Stimulated activated CD4-positive, alpha-beta T cell treated with anti-CD3 and anti-CD28 coated beads, Interleukin-1b, Interleukin-23, amount 100 ng/mL, for 1 hour (primary cell): ENCODE measurements at places on chromosomes 6 and 20.

DNA sequence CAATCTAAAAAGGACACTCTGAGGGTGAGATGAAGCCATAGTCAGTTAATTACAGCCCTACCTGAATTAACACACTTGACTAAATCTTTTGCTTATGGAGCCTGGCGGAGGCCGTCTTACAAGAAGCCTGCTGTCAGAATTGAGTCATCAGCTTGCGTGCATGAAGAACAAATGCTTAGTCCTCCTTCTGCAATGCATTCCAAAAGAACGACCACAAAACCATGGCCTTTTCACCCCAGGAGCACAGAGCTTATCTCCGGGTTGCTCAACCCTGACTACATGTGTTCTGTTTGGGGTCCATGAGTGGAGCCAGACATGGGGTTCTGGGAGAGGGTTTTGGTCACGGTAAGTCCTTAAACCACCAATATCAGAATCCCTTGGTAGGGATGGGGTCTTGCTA is 318.1 kb downstream of the CLIC5 start:
- no peak for DNase-seq

GRCh38 chr6:93412452-93412851 is 6.9 kb downstream of the EPHA7 start:
- DNase-seq, result no peak

- no peak for DNase-seq
Measured at GRCh38 chr20:61460261-61461052, 208.4 kb downstream of the CDH4 start.

DNA sequence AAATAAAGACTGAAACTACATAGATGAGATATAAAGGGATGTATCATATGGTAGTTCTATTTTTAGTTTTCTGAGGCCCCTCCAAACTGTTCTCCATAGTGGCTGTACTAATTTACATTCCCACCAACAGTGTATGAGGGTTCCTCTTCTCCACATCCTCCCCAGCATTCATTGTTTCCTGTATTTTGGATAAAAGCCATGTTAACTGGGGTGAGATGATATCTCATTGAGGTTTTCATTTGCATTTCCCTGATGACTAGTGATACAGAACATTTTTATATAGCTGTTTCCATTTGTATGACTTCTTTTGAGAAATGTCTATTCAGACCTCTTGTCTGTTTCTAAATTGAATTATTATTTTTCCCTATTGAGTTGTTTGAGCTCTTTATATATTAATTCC is 229.3 kb downstream of the RFPL4B start:
- no peak for DNase-seq

- DNase-seq, result no peak
Measured at GRCh38 chr20:31662372-31662854, 24.7 kb downstream of the COX4I2 start.

- no peak for DNase-seq
Measured at GRCh38 chr20:57522380-57523140, 2.4 kb downstream of the CTCFL start.

DNA sequence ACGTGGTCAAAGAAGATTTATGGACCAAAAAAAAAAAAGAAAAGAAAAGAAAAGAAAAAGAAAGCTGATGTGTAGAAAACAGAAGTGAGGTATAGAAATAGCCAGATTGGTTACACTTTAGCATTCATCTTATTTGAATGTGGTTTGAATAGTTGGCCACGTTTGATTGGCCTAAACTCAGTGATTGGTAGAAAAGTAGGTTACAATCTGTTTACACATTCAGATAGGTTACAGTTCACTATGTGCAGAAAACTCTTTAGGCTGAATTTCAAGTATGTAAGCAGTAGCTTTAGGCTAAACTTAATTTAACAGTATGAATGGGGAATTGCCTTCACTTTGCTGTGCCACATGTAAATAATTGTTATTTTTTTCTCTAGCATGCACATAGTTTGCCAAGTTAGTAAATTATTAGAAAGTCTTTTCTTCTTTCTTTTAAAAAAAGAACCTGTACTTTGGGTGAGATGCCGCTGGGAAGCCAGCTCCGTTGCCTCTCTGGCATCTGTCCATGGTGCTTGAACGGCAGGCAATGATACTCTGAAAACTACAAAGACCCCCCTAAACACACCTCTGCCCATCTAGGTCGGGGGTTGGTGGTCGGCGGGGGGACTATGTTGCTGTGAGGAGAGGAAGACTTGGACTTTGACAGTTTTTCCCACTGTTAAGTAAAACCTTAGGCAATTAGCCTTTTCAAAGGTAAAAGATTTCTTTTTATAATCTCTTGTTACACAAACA is 173.0 kb downstream of the AIG1 start:
- DNase-seq, result no peak

GRCh38 chr20:22446613-22447446 is 137.5 kb downstream of the FOXA2 start:
- DNase-seq, result no peak

- DNase-seq, result no peak
Measured at GRCh38 chr6:157163434-157164159, 159.7 kb downstream of the TMEM242 start.

DNA sequence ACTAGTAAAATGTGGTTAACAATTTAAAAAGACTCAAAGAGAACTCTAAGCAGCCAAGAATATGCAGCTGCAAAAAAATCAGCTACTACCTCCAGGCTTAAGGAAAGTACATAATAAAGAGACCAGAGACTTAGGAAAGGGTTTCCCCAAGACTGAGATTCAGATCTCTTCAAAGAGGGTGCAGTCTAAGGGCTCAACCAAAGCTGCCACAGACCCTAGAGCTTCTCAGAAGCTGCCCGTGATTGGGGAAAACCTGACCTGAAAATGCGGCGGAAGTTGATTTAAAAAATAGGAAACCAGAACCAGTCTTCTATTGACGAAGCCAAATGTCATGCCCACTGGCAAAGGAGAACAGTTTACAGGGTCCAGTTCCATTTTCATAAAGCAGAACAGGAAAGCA is 516.8 kb upstream of the MARCKS start:
- DNase-seq, result no peak

DNA sequence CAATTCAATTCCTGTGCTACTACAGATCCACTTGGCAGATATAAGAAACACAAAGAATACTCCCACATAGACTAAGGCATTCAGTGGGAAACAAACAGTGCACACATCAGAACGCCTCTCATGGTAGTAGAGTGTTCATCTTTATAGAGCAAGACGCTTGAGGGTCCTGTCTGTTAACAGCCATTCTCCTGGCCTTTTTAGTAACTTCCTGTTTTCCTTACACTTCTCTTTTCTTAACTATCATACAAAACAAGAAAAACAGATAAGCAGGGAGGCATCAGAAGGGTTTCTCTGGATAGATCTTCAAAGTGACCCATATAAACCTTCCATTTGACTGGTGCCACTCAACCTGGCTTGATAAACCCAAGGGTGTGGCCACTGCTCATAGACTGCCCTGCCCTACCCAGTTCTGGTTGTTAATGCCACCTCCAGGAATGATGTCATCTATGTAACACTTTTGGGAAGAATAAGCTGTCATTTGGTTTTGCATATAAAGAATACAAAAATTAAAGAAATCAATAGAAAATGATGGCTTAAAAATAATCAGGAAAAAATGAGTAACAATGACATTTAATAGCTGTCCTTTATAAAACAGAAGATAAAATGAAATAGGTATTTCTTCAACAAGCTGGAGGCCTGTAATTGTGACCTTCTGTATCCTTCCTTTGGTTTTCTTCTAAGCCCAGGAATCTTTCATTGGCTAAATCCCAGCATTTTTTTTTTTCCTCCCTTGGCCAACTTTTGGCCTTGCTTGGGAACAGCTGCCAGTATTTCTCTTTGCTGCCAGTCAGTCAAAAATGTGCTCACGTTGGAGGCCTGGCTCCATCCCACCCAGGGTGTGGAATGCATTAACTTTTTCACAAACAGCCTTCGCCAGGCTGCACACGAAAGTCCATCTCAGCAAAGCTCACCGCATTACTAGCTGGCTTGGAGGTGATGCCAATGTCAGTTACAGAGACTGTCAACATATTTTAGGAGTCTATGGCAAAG is 103.5 kb downstream of the GJA10 start:
- no peak for DNase-seq

DNA sequence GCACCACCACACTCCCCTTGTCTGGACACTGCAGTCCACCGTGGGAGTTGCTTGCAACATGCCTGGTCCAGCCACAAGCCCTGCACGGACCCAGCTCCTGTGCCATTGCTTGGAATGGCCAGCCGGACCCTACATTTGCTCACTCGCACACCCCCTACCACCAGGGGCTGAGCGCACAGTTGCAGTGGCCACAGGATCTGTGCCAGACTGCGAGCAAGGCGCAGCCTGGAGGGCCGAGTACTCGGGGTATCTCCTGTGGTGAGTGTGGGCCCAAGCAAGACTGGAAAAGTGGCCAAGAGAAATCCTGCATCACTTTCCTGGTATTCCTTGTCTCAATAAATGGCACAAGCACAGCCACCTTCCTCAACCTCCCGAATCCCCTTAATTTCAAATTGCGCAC is 85.4 kb upstream of the SAMD5 start:
- DNase-seq, result no peak

- no peak for DNase-seq
Measured at GRCh38 chr6:27550692-27551091, 77.8 kb upstream of the ZNF184 start.

- DNase-seq, result no peak
Measured at GRCh38 chr6:119672725-119673124, 323.2 kb upstream of the MAN1A1 start.

- no peak for DNase-seq
Measured at GRCh38 chr6:30443657-30444450, 45.5 kb upstream of the HLA-E start.

- no peak for DNase-seq
Measured at GRCh38 chr6:14174996-14175395, 57.4 kb downstream of the CD83 start.

DNA sequence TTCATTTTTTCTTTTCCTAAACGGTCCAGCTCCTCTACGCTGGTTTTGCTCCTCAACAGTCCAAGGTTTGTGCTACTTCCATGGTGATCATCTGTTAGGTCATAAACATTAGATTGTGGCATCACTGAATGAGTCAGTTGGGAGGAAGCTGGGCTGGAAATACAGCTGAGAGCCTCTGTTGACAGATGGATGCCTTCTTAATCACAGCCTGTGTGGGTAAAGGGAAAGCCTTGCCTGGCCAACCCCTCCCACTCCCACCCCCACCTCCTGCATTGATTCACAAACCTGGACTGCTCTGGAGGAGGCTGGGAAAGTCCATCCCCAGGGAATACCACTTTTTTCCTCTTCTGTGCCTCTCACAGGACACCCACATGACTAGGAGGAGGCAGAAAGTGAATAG is 180.6 kb upstream of the CCN2 start:
- DNase-seq, result no peak

DNA sequence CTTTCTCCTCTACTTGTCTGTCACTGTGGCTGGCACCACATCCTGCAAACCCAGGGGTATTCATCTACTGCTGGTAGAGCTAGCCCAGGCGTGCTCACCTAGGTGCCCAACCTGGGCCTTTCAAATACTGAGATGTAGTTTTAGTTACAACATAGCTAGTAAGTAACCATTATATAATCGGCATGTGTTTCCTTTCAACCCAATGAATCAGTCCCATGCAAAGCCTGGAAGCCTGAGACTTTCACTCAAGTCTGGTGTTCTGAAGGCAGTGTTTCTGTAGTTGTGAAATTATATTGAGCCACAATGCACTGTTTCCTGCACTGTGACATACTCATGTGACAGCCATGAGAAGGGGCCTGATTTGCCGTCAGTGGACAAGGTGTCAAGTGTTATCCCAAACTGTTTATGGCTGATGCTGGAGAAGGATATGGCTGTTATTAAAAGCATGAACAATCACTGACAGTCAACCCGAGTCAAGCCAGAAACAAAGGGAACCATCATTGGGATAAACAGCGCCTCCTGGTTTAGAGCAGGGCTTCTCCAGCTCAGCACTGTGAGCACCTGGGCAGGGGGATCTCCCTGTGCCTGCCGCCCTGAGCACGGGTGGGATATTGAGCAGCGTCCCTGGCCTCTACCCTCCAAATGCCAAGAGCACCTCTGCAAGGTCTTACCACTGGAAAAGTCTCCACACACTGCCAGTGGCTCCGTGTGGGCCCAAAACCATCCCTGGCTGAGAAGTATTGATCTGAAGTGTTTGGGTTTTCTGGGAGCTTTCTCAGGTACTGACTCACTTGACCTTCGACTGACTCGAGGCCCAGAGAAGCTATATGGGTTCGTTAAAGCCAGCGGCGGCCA is 1.6 kb downstream of the PSMA7 start:
- DNase-seq, result no peak

- no peak for DNase-seq
Measured at GRCh38 chr20:14401479-14402138, 64.2 kb upstream of the FLRT3 start.

DNA sequence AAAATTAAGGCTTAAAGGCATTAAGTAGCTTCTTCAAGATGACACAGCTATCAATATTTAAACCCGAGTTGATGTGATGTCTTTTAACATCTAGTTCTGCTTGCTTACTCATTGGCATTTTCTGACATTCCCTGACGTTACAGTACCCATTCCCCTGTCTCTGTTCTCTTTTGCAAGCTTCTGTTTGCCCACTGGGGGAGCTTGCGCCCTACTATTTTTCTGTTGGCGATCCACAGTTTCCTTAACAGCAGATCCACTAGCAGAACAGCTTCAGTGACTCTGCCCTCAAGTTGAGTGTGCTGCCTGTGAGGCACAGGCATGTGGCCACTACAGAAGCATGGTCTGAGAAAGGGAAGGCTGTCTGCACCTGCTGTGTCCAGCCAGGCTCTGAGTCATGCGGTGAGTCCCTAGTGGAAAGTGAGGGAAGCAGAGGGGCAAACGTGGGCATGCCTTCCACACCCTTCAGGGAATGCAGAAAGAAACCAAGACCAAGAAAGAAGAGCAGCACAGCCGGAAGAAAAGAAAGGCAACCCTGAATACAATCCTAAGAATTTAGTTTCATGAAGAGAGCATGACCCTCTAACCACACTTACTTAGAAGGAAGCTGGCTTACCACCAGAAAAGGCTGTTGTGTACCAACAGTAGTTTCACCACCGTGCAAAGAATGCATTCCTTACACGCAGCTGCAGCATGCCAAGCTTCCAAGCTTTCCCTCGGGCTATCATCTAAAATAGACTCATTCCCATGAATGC is 97.7 kb upstream of the VGLL2 start:
- DNase-seq, result no peak

- no peak for DNase-seq
Measured at GRCh38 chr6:128363020-128363813, 157.2 kb downstream of the PTPRK start.

DNA sequence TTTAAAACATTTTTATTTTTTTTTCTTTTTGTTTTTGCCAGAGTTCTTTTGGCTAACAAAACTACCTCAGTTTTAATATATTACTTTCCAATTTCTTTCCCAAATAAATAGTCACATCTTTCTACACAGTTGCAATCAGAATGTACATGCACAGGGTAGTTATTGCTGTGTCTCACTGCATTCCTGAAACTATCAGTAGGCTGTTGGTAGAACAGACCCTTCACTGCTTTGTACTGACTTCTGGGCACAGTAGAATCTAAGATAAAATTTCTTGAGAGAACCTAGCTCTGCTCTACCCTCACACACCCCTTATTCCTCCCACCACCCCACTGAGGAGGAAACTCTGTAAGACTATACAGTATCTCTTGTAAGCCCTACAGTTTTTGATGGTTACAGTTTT is 19.9 kb downstream of the TPX2 start:
- no peak for DNase-seq

- no peak for DNase-seq
Measured at GRCh38 chr6:148952147-148953035, 205.6 kb downstream of the UST start.
